ENCODE measurements at places on chromosomes 12 and 14.

DNA sequence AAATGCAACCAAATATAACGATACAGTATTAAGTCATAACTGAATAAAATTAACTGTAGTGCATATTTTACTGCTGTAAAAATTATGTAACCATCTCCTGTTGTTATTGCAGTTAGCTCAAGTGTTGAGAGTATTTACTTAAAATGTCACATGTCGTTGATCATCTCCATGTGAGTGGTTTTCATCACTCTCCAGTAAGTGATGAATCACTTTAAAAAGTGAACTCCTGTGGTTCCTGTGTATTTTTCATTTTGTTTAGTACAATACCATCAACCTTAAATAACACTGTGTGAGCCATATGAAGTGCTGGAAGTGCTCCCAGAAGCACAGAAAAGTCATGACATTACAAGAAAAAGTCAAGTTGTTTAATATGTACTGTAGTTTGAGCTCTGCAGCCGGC is 104.7 kb upstream of the SLCO1B1 start:
- DNase-seq, result no peak

DNA sequence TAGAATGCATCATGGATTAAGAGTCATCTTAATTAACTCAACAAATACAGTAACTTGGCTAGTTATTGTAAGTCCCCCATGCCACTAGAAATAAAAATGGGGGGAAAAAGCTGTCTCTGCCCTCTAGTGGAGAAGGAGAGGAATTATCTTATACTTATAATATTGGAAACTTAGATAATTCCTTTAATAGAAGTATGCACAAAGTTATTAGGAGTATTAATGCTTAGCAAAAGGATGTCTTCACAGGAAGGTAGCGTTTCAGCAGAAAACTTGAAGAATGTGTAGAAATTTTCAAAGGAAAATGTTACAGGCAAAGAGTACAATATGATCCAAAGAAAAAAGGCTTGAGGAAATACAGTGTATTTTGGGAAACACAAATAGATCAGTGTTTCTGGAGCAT is 19.8 kb downstream of the OR5AU1 start:
- DNase-seq, result peak; percentile 49

- DNase-seq, result no peak
These were observed 5.8 kb downstream of the ASB2 start for GRCh38 chr14:93970585-93970964.

DNA sequence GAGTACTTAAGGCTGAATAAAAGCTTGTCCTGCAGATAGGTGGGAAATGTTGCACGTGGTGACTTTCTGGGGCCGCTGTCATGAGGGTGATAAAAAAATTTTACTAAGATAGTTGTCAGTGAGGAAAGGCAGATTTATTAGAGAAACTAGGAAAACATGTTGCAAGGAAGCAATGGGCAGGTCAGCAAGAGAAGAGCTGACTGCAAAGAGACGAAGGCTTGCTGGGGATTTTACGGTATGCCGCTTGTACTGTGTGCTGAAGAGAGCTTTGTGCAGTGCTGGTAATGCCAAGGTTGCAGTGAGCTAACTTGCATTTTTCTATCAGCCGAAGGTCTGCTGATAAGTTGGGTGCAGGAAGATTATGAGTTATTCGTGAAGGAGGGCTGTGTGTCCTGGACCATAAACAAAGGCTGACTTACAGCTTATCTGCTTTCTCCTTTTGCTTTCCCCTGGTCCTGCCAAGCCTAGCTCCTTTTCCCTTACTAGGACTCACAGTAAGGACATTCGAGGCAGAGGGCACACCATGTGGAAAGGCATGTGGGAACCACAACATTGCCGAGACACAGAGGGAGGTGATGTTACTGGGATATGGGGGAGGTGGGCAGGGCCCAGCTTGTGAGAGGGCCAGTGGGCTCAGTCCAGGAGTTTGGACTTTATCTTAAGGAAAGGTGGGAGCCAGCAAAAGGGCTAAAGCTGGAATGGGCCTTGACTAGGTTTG is 7.4 kb upstream of the CCDC88C start:
- DNase-seq, result no peak

GRCh38 chr14:72801836-72802587 is 91.9 kb downstream of the DPF3 start:
- no peak for DNase-seq

DNA sequence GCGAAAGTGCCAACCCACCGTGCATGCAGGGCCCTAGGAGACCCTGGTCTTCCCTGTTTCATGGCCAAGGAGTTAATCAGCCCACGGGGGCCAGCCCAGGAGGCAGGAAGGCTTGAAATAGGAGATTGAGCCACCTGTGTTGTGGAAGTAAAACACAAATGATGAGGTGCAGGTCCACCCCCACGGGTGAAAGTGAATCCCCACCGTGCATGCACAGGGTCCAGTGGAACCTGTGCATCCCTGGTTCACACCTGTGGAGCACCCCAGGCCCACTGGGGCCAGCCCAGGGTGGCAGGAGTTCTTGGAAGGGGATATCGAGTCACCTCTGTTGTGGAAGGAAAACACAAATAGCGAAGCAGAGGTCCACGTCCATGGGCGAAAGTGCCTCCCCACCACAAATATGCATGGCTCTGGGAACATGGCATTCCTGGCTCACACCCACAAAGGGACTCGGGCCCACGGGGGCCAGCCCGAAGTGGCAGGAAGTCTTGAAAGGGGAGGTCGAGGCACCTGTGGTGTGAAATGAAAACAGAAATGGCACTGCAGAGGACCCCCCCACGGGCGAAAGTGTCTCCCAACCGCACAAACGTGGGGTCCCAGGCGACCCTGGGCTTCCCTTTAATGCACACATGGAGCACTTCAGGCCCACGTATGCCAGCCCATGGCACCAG is 381.5 kb downstream of the ALG10 start:
- no peak for DNase-seq

DNA sequence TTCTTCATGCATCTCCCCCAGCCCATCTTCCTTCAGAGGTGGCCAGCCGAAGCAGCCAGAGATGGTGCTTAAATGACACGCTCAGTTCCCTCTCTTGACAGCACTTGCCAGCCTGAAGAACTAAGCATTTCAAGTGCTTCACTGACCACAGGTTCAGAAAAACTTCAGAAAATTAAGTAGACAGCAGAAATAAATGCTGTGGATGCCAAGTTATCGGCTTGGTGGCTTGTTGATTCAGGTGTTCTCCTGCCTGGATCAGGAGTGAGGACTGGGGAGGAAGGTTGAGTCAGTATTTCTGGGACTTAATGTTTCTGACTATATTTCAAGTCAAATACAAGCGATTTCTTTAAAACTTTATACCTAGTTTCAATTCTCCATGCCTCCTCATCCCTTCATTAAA is 58.2 kb downstream of the CRACR2A start:
- DNase-seq, result no peak

GRCh38 chr12:110174373-110174996 is 50.3 kb downstream of the IFT81 start:
- DNase-seq, result no peak

GRCh38 chr12:46914336-46914735 is 88.5 kb upstream of the SLC38A4 start:
- no peak for DNase-seq

GRCh38 chr12:49792181-49792970 is 35.8 kb downstream of the NCKAP5L start:
- no peak for DNase-seq

- peak; percentile 52 for DNase-seq
These were observed 170.9 kb downstream of the PIK3C2G start for GRCh38 chr12:18432206-18432605.

DNA sequence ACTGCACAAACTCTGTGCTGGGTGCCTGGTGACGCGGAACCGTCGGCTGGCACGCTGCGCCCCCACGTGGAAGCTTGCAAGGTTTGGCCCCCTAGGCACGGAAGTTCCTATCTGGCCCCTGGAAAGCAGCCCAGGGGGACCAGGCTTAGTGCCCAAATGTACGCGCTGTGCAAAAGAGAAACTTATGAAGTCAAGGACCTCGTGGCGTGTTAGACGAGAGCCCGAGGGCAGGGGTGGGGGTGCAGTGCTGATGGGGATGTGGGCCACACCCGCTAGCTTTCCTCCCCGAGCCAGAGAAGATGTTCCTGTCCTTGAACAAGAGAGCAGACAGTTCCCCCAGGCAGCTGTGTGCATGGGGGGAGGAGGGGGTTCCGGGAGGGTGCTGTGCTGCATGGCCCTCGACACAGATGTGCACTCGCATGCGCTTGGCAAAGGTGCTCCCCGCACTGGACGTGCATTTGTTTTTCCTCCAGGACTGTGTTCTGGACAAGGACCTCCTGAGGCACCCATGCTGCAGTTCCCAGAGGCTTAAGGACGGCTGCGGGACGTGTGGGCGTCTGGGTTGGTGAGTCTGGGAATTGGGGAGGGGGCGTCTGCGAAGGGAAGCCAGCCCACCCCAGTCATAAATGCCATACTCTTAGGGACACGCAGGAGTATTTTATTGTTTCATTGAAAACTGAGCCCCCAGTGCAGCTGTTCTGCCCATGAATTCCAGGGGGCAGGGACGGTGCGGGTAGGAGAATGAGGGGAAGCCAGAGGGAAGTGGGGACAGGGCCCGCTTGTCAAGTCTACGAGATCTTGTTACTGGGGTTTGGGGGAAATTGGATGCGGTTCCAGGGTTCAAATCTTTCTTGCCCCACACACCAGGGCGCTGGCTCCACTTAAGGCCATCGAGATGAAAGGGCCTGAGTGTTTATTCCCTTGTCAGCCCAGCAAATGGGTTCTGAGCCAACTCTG is 80.0 kb downstream of the NTF3 start:
- DNase-seq, result peak; percentile 51

DNA sequence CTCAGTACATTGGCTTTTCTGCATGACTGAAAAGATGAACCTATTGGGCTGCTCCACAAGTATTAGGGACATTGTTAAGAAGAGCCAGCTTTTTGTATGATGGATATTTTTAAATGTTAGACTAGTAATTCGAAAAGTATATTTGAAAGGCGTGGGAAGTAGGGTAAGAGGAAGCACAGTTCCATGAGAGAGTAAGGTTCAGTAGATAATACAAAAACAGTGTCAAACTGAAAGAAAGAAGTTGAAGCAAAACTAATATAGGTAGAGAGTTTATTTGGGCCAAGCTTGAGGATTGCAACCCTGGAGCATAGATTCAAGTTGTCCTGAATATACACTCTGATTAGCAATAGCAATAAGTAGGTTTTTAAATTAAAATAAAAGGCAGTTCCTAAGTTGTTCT is 193.9 kb downstream of the RASSF9 start:
- no peak for DNase-seq

GRCh38 chr12:120225200-120225558 is 24.3 kb upstream of the RPLP0 start:
- DNase-seq, result no peak

- DNase-seq, result peak; percentile 87
These were observed 382.5 kb upstream of the ATP2B1 start for GRCh38 chr12:90090929-90091651.

DNA sequence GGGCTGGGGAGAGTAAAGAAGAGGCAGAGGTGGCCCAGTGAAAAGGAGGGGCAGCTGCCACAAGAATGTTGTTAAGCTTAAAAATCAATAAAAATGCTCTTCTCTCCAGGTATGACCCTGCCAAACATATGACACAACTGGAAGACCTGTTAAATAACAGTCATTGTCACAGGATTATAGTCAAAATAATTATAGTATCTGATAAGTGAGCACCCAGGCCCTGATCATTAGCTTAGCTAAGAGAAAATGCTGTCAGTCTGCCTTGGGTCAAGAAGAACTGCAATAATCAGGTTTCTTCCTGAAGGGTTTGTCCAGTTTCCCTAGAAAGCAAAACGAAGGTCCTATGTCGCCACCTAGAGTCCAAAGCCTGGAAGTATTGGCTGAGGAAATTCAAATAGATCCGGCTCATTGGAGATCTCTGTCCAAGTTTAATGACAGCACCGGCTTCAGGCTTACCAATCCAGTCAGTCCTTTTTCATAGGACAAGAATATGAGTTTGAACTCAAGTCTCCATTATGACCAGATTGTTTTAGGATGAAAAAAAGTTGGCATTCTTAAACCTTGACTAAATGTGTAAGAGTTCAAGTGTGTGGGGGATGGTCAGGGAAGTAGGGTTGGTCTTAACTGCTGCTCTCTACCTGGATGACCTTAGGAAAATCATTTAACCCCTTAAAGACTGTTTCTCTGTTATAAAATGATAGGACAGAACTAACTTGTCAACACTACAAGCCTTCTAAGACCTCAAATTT is 22.5 kb upstream of the NKX2-8 start:
- peak; percentile 92 for DNase-seq

DNA sequence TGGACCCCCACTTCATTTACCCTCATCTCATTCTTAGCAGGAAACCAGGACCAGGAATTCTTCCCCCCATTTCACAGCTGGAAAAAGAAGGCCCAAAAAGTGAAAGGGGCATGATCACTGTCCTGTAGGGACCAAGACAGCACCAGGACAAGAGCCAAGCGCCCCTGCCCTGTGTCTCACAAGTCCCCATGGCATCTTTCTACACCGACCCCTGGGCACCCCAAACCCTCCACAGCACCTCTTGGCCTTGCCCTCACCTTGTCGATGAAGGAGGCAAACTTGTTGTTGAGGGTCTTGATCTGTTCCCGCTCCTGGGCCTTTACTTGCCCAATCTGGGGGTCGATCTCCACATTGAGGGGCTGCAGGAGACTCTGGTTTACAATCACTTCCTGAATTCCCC is 710 bp downstream of the KRT76 start:
- no peak for DNase-seq
